ENCODE measurements at places on chromosomes 12 and 14.
A peak's percentile ranks its signal among the peaks of the same experiment; 100 is the strongest.

GRCh38 chr12:57329219-57329618 is 78.2 kb upstream of the STAC3 start:
- DNase-seq = no peak

DNA sequence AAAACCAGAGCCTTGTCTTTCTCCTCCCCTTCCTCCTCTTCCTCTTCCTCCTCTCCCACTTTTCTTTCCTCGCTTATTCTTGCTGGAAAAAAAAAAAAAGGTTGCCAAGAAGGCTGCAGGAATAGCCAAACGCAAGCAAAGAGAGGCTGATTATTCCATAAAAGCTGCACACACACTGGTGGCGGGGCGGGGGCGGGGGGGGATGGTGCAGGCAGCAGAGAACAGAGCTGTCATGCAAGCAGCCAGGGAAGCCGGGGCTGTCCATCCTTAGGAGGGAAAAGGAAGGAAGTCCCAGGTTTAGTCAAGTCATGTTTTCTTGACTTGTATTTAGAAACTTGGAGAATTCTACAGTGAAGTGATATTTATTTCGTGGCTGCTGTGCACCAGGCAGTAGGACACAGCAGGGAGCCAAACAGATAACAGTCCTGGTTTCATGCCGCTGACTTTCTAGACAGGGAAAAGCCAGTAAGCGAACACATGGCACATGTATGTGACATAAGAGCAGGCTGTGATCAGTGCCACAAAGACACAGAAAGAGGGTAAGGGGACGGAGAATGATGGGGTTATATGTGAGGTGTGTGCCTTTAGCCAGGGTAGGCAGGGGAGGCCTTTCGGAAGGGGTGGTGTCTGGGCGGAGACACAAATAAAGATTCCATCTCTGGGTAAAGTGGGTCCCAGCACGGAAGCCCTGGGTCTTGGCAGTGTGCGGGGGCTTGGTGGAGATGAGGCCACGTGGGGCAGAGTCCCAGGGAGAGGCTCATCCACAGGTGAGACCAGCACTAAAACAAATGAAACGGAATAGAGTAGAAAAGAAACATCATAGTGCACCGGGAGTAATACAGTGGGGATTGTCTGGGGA is 56.6 kb upstream of the SCN8A start:
- DNase-seq = no peak

DNA sequence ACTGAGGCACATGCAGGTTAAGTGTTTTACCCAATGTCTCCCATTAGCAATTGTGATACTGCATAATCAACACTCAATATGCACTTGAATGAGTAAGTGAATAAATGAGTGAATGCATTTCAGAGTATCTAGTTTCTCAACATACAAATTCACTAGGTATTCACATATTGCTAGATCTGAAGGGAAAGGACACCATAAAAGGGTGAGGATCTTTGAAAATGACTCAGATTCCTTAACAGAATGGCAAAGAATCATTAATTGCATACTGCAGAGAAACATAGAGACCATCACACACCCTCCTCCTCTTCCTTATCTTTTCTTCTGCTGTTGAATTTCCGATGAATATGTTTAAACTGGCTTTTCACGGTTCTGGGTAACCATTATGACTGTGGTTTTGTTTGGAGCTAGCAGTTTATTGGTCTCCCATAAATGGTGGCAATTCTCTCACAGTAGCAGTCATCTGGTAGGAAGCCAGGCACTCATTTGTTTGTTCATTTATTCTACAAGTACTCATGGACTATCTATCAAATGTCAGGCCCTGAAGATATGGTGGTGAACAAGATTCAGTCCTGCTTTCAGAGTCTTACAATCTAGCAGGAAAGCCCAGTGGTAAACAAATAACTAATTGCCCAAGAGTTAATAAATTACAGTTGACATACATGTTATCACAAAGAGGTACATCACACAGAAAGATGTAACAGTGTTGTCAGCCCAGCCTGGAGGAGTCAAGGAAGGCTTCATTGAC is 70.2 kb downstream of the LLPH start:
- no peak for DNase-seq

DNA sequence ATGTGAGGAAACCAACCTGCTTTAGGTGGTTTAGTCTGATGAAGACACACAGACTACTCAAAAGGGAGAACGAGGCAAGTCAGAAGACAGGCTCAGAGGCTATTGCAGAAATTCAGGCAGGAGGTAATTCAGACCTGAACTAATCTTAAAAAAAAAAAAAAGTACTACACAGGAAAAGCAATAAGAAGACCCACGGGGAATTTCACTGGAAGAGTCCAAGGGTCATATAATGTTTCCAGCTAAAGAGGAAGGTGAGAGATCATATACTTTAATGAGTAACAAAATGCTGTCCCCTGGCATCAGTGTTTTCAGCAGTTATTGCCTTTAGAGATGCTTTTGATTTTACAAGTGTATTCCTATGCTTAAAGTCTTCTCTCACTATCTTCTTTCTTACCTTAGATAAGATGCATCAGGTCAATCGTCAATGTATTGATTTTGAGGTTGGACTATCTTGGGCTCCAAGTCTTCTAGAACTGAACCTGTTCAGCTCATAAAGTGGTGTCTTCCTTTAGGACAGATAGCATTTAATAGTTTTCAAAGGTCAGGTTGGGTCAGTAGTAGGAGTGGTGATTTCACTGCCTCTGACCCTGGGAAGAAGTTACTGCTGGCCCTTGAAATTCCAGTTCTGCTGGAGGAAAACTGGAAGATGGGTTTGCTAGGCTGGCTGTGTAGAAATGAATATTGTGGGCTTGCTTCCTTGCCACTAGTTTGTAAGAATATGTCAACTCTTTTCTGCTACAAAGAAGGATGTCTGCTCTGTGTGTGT is 60.0 kb downstream of the FAR2 start:
- DNase-seq = no peak

DNA sequence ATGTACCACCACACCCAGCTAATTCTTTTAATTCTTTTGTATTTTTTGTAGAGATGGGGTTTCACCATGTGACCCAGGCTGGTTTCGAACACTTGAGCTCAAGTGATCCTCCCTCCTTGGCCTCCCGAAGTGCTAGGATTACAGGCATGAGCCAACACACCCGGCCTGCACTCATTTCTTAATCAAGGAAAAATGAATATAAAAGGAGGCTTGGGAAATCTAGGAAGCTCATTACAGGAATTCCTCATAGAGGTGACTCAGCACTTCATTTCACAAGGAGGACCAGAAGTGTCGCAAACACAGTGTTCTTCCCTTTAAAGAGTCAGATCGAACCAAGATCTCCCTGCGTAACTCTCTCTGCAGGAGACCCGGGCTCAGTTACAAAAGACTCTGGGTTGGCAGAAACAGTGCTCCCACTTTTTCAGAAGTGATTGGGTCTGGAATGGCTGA is 30.3 kb downstream of the NFKBIA start:
- DNase-seq = no peak

GRCh38 chr12:75872762-75873161 is 158.8 kb downstream of the PHLDA1 start:
- no peak for DNase-seq

DNA sequence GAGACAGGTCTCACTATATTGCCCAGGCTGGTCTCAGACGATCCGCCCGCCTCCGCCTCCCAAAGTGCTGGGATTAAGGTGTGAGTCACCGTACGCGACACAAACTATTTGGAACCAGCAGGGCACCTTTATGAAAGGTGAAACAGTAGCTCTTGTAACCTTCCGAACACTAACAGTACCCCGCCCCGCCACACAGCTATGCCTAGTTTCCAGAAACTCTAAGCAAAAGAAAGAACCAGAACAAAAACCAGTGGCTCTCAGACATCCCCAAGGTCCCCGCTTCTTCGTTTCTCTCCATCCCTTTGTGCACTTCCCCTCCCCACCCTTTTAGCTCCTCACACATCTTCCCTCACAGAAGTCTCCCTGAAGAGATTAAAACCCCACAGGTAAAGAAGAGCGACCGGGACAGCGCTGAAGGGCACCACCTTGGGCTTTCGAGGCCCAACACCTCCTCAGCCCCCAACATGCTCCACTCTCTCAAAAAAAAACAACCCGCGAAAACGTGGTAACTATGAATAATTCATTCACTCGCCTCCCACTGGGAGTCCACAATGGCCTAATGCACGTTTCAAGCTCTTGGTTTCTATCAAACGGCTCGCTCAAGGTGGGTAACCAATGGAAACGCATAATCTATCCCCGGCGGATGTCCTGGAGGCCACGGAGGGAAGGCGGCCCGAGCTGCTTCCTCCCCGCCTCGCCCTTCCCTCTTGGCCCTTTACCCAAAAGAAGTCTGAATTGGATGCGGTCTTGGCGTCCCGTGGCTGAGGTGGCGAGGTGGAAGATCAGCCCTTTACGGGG is 877 bp downstream of the BAG5 start:
- peak; percentile 82 for DNase-seq

- peak; percentile 77 for DNase-seq
Measured at GRCh38 chr12:31324845-31325523, 966 bp downstream of the SINHCAF start.

DNA sequence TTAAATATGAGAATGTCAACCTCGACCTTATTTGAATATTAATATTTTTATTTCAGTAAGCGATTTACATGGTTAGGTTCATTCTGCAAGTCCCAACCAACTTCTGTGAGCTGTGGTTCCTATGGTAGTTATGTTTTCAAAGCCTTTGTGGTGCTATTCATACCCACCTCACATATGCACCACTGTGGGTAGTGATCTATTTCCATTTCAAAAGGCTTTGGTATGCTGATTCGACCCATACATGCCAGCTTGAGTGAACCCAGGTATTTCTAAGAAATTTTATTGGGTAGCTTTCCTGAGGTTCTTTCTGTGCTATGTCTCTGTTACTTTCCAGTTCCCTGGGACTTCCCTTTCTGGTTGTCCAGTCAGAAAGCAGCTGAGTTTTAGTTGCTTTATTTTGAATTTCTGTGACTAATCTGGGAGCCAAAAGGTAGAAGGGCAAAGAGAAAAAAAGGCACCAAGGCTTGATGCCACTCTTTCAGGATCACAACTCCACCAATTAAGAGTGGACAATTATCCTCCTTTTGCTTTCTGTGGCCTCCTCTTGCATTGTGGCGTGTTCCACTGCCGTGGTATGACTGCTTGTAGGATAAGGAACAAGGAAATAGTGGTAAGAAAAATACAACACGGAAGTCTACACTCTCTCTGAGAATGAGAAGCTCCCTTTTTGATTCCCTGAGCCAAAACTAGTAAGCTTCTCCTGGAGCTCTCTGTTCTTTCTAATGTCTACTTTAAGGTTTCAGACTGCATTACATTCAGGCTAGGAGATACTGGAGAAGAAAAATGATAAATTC is 729.1 kb downstream of the NOVA1 start:
- no peak for DNase-seq

GRCh38 chr14:88322504-88323085 is 474 bp downstream of the KCNK10 start:
- DNase-seq = no peak

DNA sequence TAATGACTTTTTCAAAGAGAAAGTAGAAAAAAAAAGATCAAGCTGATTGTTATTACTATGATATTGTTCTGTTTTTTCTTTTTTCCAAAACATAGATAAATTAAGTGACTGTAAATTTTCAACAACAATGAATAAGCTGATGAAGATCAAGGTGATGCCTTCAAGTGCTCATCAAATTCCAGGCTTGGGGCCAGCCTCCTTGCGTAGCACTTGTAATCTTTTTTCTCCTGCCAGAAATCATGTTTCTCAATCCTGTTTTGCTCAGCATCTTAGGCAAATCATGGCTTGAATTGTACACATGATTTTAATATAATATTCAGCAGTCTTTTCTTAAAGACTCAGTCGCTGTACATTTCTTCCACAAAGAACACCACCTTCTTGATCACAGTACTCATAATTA is 333.2 kb downstream of the NPAS3 start:
- DNase-seq = no peak

GRCh38 chr12:27274706-27275105 is 30.6 kb downstream of the STK38L start:
- DNase-seq = no peak

DNA sequence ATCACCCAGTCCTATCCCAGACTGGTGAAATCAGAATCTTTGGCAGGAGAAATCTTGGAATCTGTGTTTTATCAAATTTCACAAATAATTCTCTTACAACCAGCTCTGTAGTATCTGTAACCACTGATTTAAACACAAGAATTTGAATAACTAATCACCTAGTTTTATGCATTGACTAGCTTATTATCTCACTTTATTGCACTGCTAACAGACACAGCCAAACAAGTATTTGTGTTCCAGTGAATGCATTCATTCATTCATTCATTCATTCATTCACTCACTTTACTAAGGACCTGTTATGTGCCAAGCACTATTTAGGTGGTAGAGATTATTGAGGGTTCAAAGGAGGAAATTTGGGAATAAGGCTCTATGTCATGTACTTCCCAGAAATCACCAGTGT is 16.2 kb downstream of the LRRC74A start:
- no peak for DNase-seq

GRCh38 chr12:28799348-28799747 is 349.7 kb upstream of the FAR2 start:
- DNase-seq = no peak

GRCh38 chr12:105445649-105446048 is 115.2 kb downstream of the C12orf75 start:
- DNase-seq = no peak

GRCh38 chr12:108228746-108229145 is 99.7 kb downstream of the WSCD2 start:
- DNase-seq = no peak

DNA sequence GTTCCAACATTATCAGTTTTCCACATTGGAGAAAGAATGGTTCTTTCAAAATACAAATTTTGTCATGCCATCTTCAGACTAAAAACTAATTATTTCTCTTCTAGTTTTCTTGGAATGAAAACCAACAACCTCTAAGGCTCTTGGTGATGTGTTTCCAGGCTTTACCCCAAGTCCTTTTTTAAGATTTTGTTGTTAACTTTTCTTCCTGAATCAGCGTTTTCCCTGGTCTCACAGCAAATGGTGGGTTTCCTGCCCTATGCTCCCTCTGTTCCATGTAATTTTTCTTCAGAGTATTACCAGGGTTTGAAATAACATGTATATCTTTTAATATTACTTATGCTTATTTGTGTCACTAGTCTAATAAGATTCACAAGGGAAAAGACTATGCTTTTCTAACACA is 1311.9 kb downstream of the LRFN5 start:
- DNase-seq = no peak

DNA sequence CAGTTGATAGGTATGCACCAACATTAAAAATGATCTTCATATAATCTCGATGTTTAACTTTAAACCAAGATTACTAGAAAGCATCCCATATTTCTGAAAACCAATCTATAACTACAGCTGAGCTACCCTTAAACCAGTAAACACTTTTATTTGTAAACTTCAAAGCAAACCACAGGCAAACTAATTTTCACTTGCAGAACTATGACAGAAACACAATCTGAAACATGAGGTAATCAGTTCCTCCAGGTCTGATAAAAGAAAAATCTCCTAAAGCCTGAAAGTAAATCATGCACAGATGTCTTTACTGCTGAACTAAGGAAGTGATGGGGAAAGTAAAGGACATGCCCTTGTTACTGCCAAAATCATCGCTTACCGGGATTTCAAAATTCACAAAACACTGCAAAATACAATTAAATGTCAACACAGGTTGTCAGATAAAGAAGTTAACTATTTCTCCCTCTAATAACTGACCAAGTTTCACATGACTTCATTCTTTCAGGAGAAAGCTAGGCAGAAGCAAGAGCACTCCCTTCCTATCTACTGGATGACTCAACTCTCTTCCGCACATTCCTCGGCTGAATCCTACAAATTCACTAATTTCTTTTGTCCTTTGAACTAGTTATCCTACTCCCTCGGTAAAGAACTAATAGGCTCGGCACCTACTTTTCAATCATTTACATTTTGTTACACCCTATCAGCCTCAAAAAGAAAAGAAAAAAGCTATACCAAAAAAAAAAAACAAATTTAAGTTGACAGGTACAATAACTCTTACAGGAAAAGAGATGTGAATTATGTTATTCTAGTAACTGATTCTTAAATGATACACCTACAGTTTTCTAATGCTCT is 1.4 kb downstream of the EEA1 start:
- no peak for DNase-seq

All from coronary artery (tissue), 2 donors.